HCT116 (cell line): ENCODE measurements at places on chromosomes 1 and 21. TPM values are rescaled to one million over a fixed set of nuclear protein-coding genes. Genes with fewer than 3 reads are reported as not detected.

DNA sequence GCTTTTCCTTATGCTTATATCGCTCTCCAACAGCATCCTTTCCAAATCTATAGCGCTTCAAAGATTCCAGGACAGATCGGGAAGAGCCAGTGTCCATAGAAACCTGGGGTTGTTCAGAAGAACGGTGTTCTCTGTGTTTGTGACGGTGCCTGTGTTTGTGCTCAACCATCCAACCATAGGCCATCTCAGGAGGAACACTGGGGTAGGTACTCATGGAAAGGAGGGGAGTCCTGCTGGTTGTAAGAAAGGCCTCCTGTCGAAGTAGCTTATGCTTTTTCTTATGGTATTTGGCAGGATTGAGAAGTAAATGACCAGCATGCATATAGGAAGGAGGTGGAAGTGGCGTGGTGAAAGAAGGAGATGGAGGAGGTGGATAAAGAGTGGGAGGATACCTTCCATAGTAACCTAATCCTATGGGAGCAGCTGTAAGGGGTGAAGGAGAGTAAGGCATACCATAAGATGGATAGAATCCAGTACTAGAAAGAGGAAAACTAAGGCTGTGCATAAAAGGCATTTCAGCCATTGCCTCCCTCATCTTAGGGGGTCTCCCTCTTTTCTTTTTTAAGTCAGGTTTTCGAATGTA lies 84.2 kb downstream of the ASH1L start:
- H3K4me1 ChIP-seq: peaks cover 6% of the 10 kb centered on the region; the same call in 1 of the 2 replicates
- no peak overlapping the region for H3K4me3 ChIP-seq
- no peak overlapping the region for H3K27ac ChIP-seq
- peaks cover 17% of the 10 kb centered on the region for H3K36me3 ChIP-seq
- no peak for DNase-seq

DNA sequence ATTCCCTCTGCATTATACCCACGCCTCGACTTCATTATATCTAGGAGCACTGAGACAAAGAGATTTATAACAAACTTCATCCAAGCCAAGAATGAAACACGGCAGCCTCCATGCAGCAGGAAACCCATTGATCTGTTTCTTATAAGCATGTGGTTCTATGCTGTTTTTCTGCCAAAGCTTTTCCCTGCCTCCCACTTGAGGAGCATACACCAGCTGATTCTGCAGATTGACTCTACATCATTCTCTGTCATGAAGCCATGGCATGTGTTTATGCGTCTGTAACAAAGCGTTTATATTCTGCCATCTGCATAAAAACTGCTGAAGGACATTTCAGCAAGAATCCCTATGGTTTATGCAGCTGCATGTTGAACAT lies 102.0 kb downstream of the CYYR1 start:
- peaks cover 2% of the 10 kb centered on the region; the same call in 1 of the 2 replicates for H3K27me3 ChIP-seq
- H3K4me3 ChIP-seq: no peak overlapping the region
- H3K36me3 ChIP-seq: no peaks in the 10 kb centered on the region
- H3K27ac ChIP-seq: no peak overlapping the region
- H3K4me1 ChIP-seq: no peaks in the 10 kb centered on the region
- no peak for DNase-seq

GRCh38 chr1:44254392-44254910 lies 41.2 kb downstream of the DMAP1 start:
- no peaks in the 10 kb centered on the region for H3K36me3 ChIP-seq
- H3K4me3 ChIP-seq: no peak overlapping the region

GRCh38 chr1:30192969-30193630 lies 530.3 kb downstream of the MATN1 start:
- no peak overlapping the region for H3K4me3 ChIP-seq
- no peak for DNase-seq
- no peaks in the 10 kb centered on the region for H3K36me3 ChIP-seq
- peaks cover 11% of the 10 kb centered on the region for H3K4me1 ChIP-seq
- H3K27me3 ChIP-seq: peaks cover 10% of the 10 kb centered on the region; the same call in 1 of the 2 replicates

DNA sequence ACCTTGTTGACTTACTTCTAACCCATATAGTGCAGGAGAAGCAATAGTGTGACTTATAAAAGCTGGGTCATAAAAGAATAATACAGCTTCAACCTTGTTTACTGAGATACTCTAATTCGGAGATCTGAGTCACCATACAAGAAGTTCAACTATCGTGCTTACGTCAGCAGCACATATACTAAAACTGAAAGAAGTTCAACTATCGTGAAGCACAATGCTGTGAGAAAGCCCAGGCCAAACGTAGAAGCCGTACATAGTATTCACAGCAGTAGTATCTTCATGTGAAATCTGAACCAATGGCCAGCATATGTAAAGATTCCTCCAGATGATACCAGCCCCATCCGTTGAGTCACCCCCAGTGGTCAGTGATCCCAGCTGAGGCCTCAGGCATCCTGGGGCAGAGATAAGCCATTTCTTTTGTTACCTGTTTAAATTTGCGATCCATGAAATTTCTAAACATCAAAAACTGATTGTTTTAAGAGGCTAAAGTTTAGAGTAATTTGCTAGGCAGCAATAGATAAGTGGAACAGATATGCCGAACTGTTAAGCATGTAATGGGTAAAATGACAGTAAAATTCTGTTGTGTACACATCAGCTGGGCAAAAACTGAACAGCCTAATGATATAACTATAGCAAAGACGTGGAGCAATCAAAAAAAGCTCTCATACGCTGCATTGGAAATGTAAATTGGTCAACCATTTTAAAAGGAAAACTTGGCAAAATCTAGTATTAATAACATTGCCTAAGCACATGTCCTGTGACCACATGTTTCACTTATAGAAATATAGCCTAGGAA lies 53.9 kb upstream of the SAMD13 start:
- peaks cover 40% of the 10 kb centered on the region for H3K4me1 ChIP-seq
- H3K36me3 ChIP-seq: no peaks in the 10 kb centered on the region
- H3K4me3 ChIP-seq: peak overlapping the region; percentile 10
- H3K27me3 ChIP-seq: no peaks in the 10 kb centered on the region
- peak; percentile 93 for DNase-seq

GRCh38 chr1:105137543-105138457 lies 1388.1 kb downstream of the AMY1C start:
- H3K4me3 ChIP-seq: no peak overlapping the region
- no peaks in the 10 kb centered on the region for H3K27me3 ChIP-seq
- H3K27ac ChIP-seq: no peak overlapping the region
- H3K4me1 ChIP-seq: no peaks in the 10 kb centered on the region
- H3K36me3 ChIP-seq: no peaks in the 10 kb centered on the region

DNA sequence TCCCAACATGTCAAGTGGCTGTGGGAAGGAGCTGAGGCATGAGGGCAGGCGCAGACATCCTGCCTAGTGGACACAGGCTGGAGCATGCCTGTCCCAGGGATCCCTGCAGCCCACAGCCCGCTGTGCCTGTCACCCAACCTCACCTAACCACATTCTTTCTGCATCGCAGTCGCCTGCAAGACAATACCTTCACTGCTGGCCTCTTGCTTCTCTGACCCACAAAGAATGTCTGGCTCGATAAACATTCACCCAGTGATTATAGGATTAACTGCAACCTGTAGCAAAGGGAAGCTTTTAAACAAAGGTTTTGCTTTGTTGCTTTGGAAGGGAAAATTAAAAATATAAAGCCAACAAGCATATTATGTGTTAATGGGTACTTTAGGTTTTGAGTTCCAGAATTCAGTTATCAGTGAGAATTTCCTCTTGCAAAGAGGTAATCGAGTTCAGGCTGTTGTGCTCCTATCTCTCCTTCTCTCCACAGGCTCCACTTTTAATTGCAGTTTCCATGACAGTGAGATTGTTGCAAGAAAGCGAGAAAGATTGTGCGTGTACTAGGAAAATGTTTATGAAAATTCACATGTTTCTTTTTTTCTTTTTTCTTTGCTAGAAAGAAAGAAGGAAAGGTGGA lies 40.0 kb upstream of the ZNF648 start:
- H3K4me3 ChIP-seq: no peak overlapping the region
- no peak overlapping the region; the same call in 1 of the 2 replicates for H3K27ac ChIP-seq
- H3K4me1 ChIP-seq: peaks cover 22% of the 10 kb centered on the region

DNA sequence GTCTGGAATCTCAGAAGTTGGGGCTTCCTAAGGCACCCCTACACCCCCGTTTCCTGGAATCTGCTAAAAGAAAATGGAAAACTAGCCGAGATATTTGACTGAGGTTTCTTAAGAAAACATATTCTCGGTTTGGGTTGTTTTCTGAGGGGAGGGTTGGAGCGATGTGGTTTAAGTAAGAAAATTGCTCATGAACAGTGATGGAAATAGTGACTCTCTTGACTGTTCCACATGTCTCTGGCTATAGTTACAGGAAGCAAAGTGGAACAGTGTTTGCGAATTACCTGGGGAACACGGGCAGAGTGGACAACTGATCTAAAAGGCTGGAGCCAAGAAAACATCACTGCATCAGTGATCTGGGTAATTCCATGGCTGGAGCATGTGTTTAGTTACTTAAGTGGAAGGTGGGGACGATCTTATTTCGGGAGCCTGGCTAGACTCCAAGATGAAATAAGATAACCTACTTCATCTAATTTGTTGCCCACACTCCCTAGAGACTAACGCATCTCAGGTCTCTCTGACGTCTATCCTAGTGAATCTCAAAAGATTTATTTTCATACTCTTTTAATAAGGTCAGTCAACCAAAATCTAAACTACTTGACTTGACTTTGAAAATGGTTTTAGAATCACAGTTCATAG lies 92.4 kb downstream of the KCNJ15 start:
- H3K36me3 ChIP-seq: no peaks in the 10 kb centered on the region
- H3K4me1 ChIP-seq: no peaks in the 10 kb centered on the region
- peaks cover 4% of the 10 kb centered on the region; the same call in 1 of the 2 replicates for H3K27me3 ChIP-seq
- H3K27ac ChIP-seq: no peak overlapping the region

GRCh38 chr21:16124378-16125138 lies 394.8 kb downstream of the USP25 start:
- DNase-seq: no peak
- no peaks in the 10 kb centered on the region for H3K4me1 ChIP-seq
- H3K27me3 ChIP-seq: no peaks in the 10 kb centered on the region
- H3K4me3 ChIP-seq: no peak overlapping the region

- peaks cover 3% of the 10 kb centered on the region; the same call in 1 of the 2 replicates for H3K27me3 ChIP-seq
- no peaks in the 10 kb centered on the region for H3K4me1 ChIP-seq
- H3K36me3 ChIP-seq: no peaks in the 10 kb centered on the region
- DNase-seq: no peak
- H3K27ac ChIP-seq: no peak overlapping the region
Observed at GRCh38 chr1:11406845-11407244, 72.1 kb upstream of the DISP3 start.

DNA sequence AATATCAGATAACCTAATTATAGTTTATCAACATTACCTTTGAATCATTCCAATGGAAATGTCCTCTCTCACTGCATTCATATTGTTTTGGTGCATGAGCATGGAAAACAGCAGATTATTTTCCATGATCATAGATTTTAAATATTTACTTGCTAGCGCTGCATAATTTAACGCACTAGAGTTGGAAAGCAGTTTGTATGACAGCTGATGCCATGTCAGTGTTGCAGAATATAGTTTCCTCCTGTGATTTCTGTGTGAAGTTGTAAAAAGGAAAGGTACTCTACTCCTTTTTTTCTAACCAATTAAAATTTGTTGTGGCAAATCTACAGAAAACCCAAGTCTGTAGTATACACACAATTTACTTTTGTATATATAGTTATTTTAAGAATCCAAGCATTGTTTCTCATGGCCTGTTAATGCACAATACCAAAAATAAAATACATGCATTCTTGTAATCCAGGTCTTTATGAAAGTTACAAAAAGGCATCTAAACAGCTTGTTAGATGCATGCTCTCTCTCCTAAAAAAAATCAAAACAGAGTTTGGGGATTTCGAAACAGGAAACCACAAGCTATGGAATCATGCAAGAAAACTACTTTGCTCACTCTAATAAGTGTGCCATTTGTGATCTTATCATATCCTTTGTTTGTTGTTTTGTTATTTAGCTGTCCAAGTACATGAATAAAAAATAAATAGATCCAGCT lies 1.9 kb upstream of the ATG4C start:
- no peaks in the 10 kb centered on the region for H3K27me3 ChIP-seq
- no peaks in the 10 kb centered on the region for H3K4me1 ChIP-seq
- H3K4me3 ChIP-seq: no peak overlapping the region
- DNase-seq: no peak
- no peak overlapping the region for H3K27ac ChIP-seq

- H3K27ac ChIP-seq: no peak overlapping the region
- H3K27me3 ChIP-seq: no peaks in the 10 kb centered on the region
- no peaks in the 10 kb centered on the region for H3K36me3 ChIP-seq
- DNase-seq: no peak
Observed at GRCh38 chr1:50701706-50702317, 258.3 kb downstream of the FAF1 start.

DNA sequence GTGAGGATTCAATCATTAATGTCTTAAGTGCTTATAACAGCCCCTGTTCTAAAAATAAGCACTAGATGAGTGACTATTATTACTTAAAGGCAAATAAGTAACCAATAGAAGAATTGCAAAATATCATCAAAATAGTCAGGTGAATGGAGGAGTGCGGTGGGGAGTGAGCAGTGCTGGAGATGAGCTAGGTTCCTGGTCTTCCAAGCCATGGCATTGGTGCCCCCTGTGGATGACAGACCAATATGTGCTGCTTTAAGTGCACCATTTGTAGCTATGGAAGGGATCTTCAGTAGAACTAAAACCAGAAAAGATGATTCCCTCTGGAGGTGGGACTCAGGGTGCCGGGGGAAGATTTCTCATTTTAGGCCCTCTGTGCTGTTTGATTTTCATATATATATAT lies 46.1 kb upstream of the SLC30A1 start:
- H3K36me3 ChIP-seq: no peaks in the 10 kb centered on the region
- H3K4me3 ChIP-seq: no peak overlapping the region
- H3K27me3 ChIP-seq: no peaks in the 10 kb centered on the region
- H3K27ac ChIP-seq: no peak overlapping the region

The ZNHIT6 gene
- 18.4 TPM for total RNA-seq

The OR2M3 gene
- not detected for total RNA-seq

The AMY1B gene
- not detected for total RNA-seq

The NEK2 gene
- total RNA-seq: 50.2 TPM

The BEST4 gene
- 0.52 TPM for total RNA-seq
